Central memory CD8-positive, alpha-beta T cell (primary cell): ENCODE measurements at places on chromosomes 5 and 9.
A peak's percentile ranks its signal among the peaks of the same experiment; 100 is the strongest.

DNA sequence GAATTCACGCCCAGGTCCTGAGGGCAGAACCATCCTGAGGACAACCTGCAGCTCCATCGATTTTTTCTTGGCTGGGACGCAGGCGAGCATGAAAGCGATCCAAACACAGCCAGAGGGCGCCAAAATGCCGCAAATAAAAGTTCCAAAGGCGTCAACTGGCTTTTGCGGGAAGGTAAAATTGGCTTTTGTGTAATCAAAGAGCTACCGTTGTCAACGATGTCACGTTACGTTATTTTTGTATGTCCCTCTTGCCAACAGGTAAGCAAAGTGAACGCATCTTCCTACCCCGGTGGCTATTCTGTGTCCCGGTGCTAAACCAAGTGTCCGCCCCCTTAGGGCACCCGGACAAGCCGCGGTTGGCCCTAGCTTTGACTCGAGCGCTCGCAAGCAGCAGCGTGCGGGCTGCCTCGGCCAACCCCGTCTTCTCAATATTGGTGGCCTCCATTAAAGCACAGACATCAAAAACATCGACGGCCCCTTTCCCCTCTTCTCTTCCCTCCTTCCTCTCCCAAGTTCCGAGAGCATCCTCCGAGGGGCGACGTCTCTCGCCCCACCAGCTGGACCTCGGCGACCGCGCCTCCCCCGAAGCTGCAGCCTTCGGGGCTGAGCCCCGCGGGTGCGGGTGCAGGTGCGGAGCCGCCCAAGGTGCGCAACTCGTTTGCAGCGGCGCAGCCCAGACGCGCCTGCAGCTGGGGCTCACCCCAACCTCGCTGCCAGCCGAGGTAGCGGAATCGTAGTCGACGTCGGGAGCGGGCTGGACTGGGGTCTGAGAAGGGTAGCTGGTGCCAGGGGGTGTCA is 1.1 kb upstream of the BASP1 start:
- H3K27ac ChIP-seq = no peak overlapping the region
- DNase-seq = no peak
- peaks cover 23% of the 10 kb centered on the region for H3K27me3 ChIP-seq
- H3K4me3 ChIP-seq = peak overlapping the region; percentile 61
- no peaks in the 10 kb centered on the region for H3K4me1 ChIP-seq

DNA sequence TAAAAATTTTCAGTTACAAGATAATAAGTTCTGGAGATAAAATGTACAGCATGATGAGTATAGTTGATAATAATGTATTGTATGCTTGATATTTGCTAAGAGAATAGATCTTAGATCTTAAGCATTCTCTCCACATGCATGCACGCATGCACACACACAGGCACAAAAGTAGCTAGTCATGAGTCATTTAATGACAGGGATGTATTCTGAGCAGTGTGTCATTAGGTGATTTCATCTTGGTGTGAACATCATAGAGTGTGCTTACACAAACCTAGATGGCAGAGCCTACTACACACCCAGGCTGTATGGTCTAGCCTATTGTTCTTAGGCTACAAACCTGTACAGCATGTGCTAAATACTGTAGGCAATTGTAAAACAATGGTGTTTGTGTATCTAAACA is 124.2 kb downstream of the PTTG1 start:
- no peaks in the 10 kb centered on the region for H3K36me3 ChIP-seq
- no peaks in the 10 kb centered on the region for H3K4me1 ChIP-seq
- peaks cover 42% of the 10 kb centered on the region for H3K27me3 ChIP-seq
- H3K4me3 ChIP-seq = no peak overlapping the region

- H3K27ac ChIP-seq = no peak overlapping the region
- DNase-seq = no peak
- H3K4me3 ChIP-seq = no peak overlapping the region
- H3K4me1 ChIP-seq = no peaks in the 10 kb centered on the region
- no peaks in the 10 kb centered on the region for H3K36me3 ChIP-seq
- no peaks in the 10 kb centered on the region for H3K27me3 ChIP-seq
These were observed 235.0 kb downstream of the ISL1 start for GRCh38 chr5:51618234-51618633.

DNA sequence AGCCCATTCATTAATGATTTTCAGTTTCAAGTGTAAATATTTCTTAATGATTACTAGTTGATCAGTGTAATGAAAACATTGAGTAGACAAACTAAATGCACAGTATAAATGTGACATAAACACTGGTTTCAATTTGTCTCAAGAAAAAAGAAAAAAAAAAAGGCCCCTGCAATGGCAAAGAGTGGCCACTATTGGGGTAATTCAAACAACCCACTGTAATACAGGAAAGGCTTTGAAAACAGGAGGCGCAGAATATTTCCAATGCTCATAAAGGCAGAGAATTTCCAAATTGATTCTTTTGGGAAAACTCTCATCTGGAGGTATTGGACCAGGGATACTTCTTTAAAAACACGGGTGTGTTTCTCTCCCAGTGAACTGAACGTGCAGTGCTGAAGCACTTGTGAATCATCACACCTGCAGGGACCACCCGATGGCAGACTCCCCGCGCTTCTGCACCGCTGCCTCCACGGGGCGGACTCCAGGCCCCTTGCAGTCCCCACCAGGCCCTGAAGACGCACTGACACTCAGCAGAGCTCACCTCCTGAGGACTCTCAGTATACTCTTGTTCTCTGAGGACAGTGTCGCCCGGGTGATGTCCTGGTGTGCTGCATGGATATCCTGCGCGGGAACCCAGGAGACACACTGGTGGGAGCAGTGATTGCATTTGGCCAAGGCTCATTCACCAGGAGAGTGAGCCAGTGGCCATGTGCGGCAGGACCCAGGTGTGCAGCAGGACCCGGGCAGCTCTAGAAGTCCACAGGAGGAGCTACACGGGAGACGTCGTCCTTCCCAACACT is 227.6 kb upstream of the IRX4 start:
- no peak overlapping the region for H3K27ac ChIP-seq
- no peak overlapping the region for H3K4me3 ChIP-seq
- DNase-seq = no peak
- peaks cover 2% of the 10 kb centered on the region for H3K36me3 ChIP-seq

DNA sequence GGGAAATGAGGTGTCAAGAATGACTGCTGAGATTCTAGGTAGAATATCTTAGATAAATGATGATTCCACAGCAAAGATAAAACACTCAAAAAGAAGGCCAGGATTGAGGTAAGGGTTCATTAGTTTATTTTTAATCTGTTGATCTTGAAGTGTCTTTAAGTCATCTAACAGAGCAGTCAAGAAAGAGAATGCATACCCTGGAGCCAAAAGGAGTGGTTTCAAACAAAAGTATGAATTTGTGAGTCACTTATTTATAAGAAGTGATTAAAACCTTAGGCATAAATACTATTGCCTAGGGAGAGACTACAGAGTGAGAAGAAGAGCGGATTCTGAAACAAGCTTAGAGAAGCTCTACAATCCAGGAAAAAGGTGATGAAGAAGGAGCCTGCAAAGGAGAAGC is 541.0 kb downstream of the DTWD2 start:
- no peak overlapping the region for H3K27ac ChIP-seq
- no peaks in the 10 kb centered on the region for H3K36me3 ChIP-seq
- H3K4me1 ChIP-seq = no peaks in the 10 kb centered on the region
- H3K4me3 ChIP-seq = no peak overlapping the region
- DNase-seq = no peak

GRCh38 chr9:16023446-16023845 is 470.6 kb downstream of the CCDC171 start:
- H3K4me1 ChIP-seq = no peaks in the 10 kb centered on the region
- no peaks in the 10 kb centered on the region for H3K27me3 ChIP-seq

DNA sequence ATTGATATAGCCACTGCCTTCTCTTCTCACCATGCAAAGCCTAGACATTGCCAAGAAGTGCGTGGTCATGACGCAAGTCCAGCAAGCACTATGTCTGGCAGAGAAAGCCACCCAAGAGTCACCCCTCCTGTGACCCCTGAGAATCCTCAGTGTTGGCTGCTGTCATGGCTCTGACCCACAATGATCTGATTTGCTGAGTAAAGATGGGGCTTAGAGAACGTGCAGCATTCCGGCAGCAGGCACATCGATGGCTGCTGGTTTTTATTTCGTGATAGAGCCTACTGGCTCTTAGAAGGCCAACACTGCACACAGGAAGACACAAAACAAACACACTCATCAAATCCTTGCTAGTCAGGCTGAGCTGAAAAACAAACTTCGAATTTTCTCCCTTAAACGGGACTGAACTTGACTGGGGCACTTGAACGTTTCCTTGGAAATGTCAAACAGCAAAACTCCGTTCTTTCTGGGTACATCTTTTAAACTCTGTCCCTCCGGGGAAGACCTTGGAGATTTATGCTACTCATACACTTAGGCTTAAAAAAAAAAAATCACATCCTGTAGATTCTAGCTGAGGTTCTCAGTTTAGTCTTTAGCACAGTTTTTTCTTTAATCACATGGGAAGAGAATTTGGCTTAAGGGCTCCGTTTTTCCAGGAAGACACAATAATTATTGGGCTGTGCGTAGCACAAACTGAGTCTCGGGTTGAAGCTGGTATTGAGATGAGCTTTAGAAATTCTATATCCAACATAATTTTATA is 88.2 kb upstream of the BASP1 start:
- no peaks in the 10 kb centered on the region for H3K36me3 ChIP-seq
- no peak overlapping the region for H3K4me3 ChIP-seq

DNA sequence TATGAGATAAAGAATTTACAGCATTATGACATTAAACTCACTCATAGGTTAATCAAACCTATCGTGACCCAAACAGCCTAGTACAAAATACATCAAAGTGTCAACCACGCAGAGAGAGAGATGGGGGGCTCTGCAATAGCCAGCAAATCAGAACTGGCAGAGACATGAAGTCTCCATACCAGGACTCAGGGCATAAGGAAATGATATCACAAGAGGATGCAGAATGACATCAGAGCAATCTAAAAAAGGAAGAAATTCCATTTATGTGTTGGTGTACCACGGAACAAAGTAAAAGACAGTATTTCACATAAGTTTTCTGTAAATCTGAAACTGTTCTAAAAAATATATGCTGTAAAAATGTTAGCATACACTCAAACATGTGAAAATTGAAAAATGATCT is 24.6 kb downstream of the BICD2 start:
- H3K27me3 ChIP-seq = no peaks in the 10 kb centered on the region
- peaks cover 3% of the 10 kb centered on the region for H3K36me3 ChIP-seq
- H3K4me3 ChIP-seq = no peak overlapping the region

- H3K4me1 ChIP-seq = no peaks in the 10 kb centered on the region
- H3K36me3 ChIP-seq = no peaks in the 10 kb centered on the region
- H3K27ac ChIP-seq = no peak overlapping the region
- H3K4me3 ChIP-seq = no peak overlapping the region
- DNase-seq = no peak
These were observed 63.1 kb upstream of the RETREG1 start for GRCh38 chr5:16679863-16680262.

GRCh38 chr9:114850871-114851270 is 45.0 kb upstream of the TNFSF15 start:
- H3K4me3 ChIP-seq = no peak overlapping the region
- H3K36me3 ChIP-seq = no peaks in the 10 kb centered on the region
- H3K27me3 ChIP-seq = no peaks in the 10 kb centered on the region
- peaks cover 7% of the 10 kb centered on the region for H3K4me1 ChIP-seq

DNA sequence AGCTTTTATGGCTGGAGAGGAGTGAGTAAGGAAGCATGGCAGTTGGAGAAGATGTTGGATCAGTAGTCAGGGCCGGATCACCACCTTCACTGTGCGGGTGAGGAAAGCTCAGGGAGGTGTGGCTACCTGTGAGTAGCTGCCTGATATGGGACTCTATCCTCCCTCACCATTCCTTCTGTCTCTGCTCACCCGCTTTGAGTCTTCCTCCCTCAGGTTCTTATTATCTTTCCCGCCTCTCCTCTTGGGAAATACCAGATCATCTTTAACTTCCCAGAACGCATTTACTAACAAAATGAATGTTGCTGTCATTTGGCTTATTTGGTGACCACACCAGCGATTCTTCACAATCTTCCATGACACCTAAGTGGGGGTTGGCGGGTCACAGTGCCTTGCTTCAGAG is 140.7 kb upstream of the GPR151 start:
- no peaks in the 10 kb centered on the region for H3K27me3 ChIP-seq
- no peak for DNase-seq
- H3K36me3 ChIP-seq = peaks cover 3% of the 10 kb centered on the region

- H3K36me3 ChIP-seq = no peaks in the 10 kb centered on the region
- H3K27ac ChIP-seq = no peak overlapping the region
- DNase-seq = no peak
These were observed 53.4 kb downstream of the GALNT12 start for GRCh38 chr9:98860871-98861293.

DNA sequence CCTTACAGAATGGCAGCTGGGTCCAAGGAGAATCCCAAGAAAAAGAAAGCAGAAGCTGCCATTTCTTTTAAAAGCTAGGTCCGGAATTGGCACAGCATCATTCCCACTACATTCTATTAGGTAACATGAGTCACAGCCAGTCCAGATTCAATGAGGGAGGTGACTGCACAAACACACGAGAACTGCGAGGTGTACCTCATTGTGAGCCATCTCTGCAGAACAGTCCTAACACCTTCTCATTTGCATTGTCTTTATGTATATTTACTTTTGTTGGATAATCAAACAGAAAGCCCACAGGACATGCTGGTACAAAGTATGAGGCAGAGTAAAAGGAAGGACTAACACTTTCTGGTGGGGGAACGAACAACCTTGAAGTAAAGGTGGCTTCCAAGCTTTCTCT is 14.6 kb upstream of the HABP4 start:
- H3K4me3 ChIP-seq = no peak overlapping the region
- H3K4me1 ChIP-seq = peaks cover 10% of the 10 kb centered on the region
- H3K27me3 ChIP-seq = peaks cover 10% of the 10 kb centered on the region

DNA sequence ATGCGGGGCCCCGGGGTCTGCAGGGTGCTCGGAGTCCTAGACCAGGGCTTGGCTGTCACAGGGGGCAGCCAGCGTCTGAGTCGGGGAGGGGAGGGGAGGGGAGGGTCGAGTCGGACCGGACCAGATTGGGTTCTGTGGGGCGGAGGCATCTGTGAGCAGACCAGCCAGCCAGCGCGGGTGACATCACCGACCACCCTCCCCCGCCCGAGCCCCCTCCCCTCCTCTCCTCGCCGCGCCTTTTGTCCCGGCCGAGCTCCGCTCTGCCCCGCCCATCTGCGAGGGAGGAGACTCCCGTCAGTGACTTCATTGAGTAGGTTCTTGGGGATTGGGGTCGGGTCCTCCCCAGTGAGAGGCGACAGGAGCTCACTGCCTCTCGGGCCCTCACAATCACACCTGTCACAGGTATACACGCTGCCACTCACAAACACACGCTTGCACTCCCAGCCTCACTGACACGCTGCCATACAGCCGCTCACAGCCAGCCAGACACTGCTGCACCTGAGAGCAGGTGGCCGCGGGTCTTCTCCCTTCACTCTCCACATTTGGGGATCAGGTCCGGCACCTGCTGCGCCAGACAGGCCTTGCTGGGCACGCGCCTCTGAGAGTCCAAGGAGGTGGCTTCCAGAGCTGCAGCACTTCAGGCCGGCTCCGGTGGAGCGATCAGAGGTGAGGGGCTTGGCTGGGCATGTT is 546 bp downstream of the DNAJB5 start:
- peaks cover 33% of the 10 kb centered on the region for H3K4me1 ChIP-seq
- H3K27me3 ChIP-seq = no peaks in the 10 kb centered on the region
- H3K36me3 ChIP-seq = peaks cover 5% of the 10 kb centered on the region
- DNase-seq = no peak

GRCh38 chr9:127485995-127486394 is 34.7 kb downstream of the LRSAM1 start:
- no peak for DNase-seq
- H3K4me1 ChIP-seq = no peaks in the 10 kb centered on the region
- no peak overlapping the region for H3K27ac ChIP-seq
- peaks cover 24% of the 10 kb centered on the region for H3K36me3 ChIP-seq
- no peaks in the 10 kb centered on the region for H3K27me3 ChIP-seq
